ENCODE measurements at places on chromosomes 5 and 9.

GRCh38 chr9:79663878-79664277 lies 92.1 kb downstream of the TLE4 start:
- no peak for DNase-seq

DNA sequence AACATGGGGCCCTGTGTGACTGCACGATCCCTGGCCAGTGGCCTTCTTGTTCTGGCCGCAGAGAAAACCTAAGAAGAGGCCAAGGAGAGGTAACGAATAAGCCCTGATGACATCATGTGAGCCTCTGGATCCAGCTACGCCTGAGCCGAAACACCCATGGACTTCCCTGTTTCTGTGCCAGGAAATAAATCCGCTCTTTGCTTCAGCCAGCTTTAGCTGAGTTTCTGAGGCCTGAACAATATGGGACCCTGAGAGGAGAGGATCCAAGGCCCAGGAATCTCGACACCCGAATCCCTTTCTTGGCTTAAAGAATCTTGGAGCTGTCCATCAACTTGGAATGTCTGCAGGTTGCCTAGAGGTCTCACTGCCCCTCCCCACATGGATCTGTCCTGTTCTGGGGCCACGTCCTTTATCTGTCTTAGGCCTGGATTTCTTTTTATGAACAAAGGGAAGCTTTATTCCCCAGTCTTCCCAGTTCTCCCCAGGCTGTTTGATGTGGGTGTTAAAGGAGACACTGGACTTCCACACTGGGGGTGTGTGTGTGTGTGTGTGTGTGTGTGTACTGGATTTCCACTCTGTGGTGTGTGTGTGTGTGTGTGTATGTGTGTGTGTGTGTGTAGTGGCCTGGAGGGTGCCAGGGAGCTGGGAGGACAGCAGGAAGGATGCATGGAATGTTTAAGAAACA lies 13.7 kb downstream of the IER5L start:
- no peak for DNase-seq

- DNase-seq = no peak
Measured at GRCh38 chr5:78109891-78110324, 184.6 kb downstream of the AP3B1 start.

GRCh38 chr9:96867079-96867804 lies 12.9 kb upstream of the ZNF782 start:
- no peak for DNase-seq

GRCh38 chr5:5473226-5473625 lies 50.7 kb downstream of the ICE1 start:
- no peak for DNase-seq

GRCh38 chr5:43036856-43037635 lies 3.1 kb downstream of the ANXA2R start:
- DNase-seq = peak; percentile 83
